ENCODE measurements at places on chromosomes 12 and 14. TPM values are rescaled to one million over a fixed set of nuclear protein-coding genes. Genes with fewer than 3 reads are reported as not detected.

NEUROD4 gene
- total RNA-seq = not detected

NYNRIN gene
- total RNA-seq = 153 TPM

KIF5A gene
- 0.11 TPM for total RNA-seq

CTSG gene
- not detected for total RNA-seq

LGALS3 gene
- total RNA-seq = 237 TPM

DCN gene
- total RNA-seq = 27.7 TPM

RPL10L gene
- total RNA-seq = not detected

TGM1 gene
- total RNA-seq = 33.4 TPM

ERBB3 gene
- 74.6 TPM for total RNA-seq

POTEG gene
- not detected for total RNA-seq

REP15 gene
- 0.65 TPM for total RNA-seq

ANKRD52 gene
- 26.7 TPM for total RNA-seq

IRAK3 gene
- total RNA-seq = 0.22 TPM
